ENCODE measurements at places on chromosomes 2 and 18.

GRCh38 chr2:240581811-240582210 lies 4.7 kb upstream of the CAPN10 start:
- no peak for DNase-seq

- no peak for DNase-seq
Measured at GRCh38 chr2:213157242-213157641, 5.8 kb upstream of the IKZF2 start.

GRCh38 chr2:28488858-28489575 lies 6.8 kb upstream of the PLB1 start:
- DNase-seq = no peak

DNA sequence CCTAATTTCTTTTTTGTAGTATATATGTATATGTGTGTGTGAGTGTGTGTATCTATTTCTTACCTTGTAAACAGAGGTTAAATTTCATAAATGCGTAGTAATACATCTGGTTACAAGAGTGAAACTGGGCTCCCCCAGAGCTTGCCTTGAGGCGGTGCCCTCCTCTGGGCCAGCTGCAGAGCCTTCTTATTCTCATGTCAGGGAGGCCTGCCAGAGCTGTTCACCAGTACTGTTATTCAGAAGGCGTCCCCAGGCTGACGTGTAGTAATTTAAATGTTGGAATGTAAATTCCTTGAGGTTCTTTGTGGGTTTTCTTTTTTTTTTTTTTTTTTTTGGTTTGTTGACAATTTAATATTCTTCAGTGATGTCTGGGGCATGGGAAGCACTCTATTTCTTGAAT lies 11.2 kb downstream of the COPS8 start:
- no peak for DNase-seq

- no peak for DNase-seq
Measured at GRCh38 chr2:74843899-74844298, 10.0 kb downstream of the HK2 start.

DNA sequence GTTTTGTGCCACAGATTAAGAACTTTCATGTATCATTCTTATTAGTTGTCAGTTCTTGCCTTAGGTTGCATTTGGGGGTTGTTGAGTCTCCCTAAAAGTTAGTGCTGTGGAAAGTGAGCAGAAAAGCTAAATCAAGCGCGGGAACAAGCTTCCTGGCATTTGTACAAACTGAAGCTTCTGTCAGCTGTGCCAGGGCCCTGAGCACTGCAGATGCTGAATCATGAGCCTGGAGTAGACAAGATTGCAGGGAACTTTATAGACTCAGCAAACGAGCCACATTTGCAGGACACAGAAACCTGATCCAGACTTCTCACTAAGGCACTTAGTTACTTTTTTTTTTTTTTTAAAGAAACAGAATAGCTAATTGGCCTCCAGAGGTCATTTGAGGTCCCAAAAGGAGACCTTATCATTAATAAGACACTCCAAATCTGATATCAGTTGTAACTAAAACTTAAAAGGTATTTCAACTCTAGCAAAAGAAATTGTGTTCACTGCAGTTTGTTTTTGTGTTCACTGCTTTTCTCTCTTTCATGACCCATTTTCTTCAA lies 88.7 kb downstream of the ADAM23 start:
- DNase-seq = no peak

DNA sequence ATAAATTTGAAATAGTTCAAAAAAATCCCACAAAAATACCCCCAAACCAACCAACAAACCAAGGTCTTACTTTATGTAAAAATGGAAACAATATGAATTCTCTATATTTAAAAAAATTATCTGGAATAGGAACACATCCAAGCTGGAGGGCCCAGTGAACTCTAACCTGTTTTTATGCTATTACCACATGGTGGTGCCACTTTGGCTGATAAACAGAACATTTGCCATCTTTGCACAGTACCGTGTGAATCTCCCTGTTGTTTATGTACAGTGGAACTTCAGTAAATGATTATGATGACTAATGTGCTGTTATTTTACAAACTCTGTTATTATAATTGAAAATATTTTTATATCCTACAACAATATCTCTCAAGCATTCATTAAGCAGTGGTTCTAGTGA lies 145.3 kb upstream of the SMAD7 start:
- no peak for DNase-seq

DNA sequence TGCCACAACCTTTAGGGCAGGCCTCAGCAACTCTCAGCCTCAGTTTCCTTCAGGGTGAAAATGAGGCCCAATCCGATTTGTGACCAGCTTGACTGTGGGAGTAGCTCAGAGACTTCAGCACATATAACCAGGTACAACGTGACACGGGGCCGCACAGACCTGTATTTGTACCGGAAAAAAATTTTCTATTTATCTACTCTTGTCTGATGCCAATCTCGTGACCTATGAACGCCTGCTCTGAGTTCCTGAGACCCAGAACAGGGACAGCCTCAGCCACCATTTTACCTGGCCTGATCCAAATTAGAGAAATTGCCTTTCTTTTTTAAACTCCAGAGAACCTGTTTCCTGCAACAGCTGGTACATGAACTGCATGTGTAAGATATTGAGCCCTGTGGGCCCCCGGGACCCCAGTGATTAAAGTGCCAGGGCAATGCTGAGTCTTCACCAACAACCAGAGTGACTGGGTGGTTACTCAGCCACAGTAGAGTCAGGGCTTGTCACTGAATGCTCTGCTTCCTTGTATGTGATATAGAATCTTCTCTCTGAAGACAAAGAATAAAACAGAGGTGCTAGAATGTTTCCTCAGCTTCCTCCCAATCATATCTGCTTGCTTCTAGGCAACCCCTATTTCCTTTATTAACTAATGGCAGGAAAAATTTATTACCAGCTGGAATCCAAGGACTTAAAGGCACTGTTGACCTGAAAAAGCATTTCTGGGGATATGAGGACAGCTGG lies 47.8 kb upstream of the FZD7 start:
- no peak for DNase-seq

- no peak for DNase-seq
Measured at GRCh38 chr18:6412933-6413472, 1.7 kb downstream of the L3MBTL4 start.

- no peak for DNase-seq
Measured at GRCh38 chr2:233082931-233083755, 23.0 kb downstream of the INPP5D start.

DNA sequence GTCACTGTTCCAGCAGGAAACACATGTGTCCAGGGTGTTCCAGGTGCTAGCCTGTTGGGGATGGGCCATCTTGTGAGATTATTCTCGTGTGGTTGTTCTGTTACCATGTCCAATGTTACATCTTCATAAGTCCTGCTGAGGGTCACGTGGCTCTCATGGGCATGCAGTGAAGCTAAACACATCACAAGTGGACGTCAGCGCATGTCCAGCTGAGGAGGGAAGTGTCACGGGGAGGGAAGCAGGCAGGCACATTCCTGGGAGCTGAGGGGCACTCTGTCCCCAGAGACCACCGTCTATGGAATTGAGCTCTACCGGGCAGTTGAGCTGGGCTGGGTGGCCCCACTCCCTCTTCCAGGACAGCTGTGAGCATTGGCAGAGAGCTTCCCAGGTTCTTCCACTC lies 155.3 kb upstream of the TWIST2 start:
- DNase-seq = no peak

GRCh38 chr2:237732790-237733381 lies 65.7 kb upstream of the RBM44 start:
- no peak for DNase-seq

GRCh38 chr18:3879836-3880120 lies 429.8 kb downstream of the TGIF1 start:
- no peak for DNase-seq

- DNase-seq = no peak
Measured at GRCh38 chr2:235877275-235877802, 290.8 kb downstream of the GBX2 start.

DNA sequence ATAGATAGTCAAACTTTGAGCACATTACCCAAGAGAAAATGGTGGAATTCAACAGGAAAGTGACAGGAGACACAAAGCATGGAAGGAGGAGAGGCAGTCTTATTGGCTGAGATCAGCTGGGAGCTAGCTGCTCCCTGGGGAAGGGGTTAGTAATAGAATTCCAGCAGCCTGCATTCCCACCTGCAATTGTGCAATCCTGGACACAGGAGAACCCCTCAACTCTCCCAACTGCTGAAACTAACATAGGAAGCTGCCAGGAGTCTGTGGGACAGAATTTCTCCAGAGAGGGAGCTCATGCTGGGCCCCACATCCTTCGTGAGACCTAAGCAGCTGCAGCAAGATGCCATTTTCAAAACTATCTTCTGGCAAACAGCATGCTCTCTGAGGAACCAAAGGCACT lies 69.8 kb upstream of the ACVR1C start:
- DNase-seq = no peak

GRCh38 chr2:237195396-237196120 lies 109.9 kb downstream of the COPS8 start:
- DNase-seq = no peak

DNA sequence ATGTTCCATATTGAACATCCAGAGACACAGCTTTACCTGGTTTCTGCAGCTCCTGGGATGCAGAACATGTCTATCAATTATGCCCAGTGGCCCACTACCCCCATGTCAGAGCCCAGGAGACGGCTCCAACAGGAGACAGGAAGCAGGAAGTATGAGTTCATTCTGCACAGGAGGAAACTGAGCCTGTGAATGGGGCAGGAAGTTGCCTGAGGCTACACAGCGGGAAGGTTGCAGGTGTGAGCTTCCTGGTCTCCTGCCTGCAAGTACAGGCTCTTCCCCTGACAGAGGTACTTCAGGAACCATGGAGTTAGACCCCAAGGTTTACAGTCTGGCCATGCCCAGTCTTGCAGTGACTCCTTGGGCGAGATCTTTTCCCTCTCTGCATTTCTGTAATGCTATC lies 2.8 kb upstream of the BOK start:
- DNase-seq = no peak

- DNase-seq = no peak
Measured at GRCh38 chr2:45396671-45397070, 214.4 kb downstream of the SRBD1 start.

- no peak for DNase-seq
Measured at GRCh38 chr2:212156088-212156487, 382.5 kb downstream of the ERBB4 start.

- DNase-seq = no peak
Measured at GRCh38 chr2:163906410-163906809, 170.6 kb upstream of the FIGN start.

GRCh38 chr2:156647377-156648010 lies 211.3 kb downstream of the GPD2 start:
- no peak for DNase-seq

- DNase-seq = no peak
Measured at GRCh38 chr18:58838165-58838860, 26.4 kb upstream of the ZNF532 start.

DNA sequence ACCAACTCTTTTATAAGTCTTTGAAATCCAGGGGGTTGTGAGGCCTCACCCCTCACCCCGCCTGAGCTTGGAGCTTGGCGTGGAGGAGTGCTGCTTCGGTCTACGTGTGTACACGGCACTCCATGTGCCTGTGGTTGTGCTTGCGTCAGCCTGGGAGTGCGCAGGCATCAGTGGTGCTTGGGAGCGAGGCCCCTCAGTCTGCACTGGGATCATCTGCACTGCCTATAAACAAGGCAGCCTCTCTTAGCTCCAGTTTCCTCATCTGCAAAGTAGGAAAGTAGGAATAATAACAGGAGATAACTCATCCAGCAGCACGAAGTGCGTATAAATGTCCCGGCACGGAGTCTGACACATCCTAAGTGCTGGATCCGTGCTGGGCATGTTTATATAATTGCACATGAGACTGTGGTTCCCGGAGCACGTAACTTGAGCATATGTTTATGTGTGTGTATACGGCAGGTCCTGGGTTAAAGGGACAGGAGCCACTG lies 1.2 kb downstream of the GYPC start:
- DNase-seq = no peak

DNA sequence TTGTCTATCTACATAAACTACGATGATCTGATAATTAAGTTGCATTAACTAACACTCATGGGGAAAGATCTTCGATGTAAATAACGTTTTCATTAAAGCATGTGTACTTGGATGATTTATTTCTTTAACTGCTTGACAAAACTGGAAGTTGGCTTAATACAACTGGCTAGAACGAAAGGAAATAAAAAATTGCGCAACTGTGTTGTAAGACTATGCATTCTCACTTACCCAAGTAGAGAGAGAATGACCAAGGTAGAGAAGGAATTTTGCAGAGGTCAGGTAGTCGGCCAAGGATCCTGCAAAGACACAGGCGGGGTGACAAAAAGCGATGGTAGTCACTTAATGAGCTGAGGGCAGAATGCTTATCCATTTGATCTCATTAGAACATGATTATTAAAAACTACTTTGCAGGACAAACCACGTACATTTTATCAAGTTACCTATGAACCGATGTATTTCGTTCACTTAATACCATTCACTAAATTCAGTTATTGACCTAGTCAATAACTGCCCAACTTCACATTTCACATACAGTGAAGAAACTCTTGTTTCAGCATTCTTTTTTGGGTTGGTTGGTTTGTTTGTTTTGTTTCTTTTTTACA lies 900 bp downstream of the SLC40A1 start:
- DNase-seq = no peak

GRCh38 chr2:1497122-1497611 lies 83.9 kb downstream of the TPO start:
- DNase-seq = no peak

DNA sequence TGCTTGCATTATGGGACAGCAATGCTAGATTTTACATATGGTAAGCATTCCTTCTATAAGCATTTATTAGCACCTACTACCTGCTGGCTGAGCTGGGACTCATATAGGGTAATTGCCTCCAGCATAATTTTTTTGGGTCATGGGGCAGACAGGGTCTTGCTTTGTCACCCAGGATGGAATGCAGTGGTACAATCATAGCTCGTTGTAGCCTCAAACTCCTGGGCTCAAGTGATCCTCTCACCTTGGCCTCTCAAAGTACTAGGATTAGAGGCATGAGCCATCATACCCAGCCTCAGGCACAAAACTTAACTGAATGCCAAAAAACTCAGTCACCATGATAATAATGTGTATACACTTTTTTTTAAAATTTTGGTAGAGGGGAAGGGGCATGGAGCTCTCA lies 35.3 kb downstream of the TMEM237 start:
- no peak for DNase-seq

DNA sequence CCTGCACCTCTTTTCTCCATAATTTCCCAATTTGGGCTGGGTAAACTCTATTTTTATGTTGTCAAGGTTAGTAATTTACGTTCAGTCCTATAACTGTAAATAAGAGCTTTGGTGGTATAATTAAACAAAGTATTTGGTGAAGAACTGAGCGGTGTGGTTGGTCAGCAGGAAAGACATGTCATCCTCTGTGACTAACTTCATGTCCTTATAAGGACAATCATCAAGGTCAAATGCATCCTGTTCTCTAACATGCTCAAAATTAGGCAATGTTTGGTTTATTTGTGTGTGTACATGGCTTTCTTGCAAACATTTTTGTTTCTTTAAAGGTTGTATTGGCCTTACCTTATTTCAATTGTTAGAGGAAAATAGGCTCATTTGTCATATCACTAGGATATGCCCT lies 121.5 kb upstream of the NABP1 start:
- no peak for DNase-seq

- no peak for DNase-seq
Measured at GRCh38 chr2:222355860-222356259, 57.1 kb upstream of the PAX3 start.

- DNase-seq = no peak
Measured at GRCh38 chr2:9750224-9751215, 92.8 kb upstream of the TAF1B start.

Measured in NCI-H774 (cell line).